ENCODE measurements at places on chromosomes 1 and 21.

DNA sequence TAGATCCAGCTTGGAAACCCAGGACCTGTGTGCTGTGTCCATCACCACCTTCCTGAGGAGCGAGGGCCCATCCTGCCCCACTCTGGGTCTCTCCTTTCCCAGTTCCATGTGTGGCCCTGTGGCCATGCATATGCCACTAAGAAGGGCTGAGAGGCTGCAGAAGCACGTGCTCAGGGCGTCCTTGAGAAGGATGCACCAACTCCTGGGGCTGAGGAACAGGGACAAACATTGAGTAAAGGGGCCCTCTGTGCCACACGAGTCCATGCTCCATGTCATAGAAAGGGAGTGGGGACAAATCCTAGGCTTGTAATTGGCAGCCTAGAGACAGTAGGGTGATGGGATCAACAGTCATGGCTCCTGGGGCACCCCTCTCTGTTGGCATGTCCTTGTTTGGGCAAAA, 8.4 kb downstream of the ETV3L start:
- DNase-seq = no peak

DNA sequence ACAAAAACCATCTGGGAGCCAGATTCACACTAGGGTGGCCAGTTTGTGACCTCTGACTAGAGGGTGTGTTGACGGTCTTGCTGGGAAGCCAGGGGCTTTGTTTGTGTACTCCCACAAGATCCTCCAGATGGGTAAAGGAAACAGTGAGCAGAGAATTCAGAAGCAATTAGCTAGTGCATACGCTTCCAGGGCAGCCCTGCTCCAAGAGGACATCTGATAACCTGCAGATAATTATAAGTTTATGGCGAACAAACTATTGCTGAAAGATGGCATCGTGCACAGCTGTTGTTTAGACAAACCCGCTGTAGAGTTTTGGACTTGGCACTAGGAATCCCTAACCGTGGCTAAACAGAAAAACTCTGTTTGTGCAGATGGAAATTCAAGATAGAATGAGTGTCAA, 326.4 kb downstream of the TGFB2 start:
- DNase-seq = no peak

- DNase-seq = no peak
These were observed 51.1 kb downstream of the KCNJ6 start for GRCh38 chr21:37865156-37865555.

- DNase-seq = no peak
These were observed 15.6 kb upstream of the ATP1A1 start for GRCh38 chr1:116357487-116357886.

- DNase-seq = no peak
These were observed 7.0 kb upstream of the HIVEP3 start for GRCh38 chr1:41925712-41926111.

- DNase-seq = no peak
These were observed 38.3 kb downstream of the PGBD5 start for GRCh38 chr1:230387876-230388275.

DNA sequence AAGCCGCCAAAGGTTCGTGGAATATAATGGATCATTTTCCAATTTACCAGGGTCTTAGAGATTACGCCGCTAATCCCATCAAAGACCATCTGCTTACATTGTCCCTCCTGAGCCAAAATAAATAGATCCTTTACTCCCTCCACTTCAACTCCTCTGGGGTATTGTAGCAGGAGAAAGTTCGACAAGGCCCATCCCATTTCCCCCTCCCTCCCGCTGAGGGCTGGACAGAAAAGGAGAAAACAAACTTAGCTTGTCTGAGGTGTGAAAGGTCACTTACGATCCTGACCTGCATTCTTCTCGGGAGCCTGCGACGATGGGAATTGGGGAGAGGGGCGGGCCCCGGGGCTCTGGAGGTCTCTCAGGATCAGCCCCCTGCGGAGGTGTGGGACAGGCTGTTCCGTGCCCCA, 60.8 kb downstream of the MEF2D start:
- DNase-seq = no peak

- no peak for DNase-seq
These were observed 70.4 kb upstream of the HMCN1 start for GRCh38 chr1:185663771-185664296.

DNA sequence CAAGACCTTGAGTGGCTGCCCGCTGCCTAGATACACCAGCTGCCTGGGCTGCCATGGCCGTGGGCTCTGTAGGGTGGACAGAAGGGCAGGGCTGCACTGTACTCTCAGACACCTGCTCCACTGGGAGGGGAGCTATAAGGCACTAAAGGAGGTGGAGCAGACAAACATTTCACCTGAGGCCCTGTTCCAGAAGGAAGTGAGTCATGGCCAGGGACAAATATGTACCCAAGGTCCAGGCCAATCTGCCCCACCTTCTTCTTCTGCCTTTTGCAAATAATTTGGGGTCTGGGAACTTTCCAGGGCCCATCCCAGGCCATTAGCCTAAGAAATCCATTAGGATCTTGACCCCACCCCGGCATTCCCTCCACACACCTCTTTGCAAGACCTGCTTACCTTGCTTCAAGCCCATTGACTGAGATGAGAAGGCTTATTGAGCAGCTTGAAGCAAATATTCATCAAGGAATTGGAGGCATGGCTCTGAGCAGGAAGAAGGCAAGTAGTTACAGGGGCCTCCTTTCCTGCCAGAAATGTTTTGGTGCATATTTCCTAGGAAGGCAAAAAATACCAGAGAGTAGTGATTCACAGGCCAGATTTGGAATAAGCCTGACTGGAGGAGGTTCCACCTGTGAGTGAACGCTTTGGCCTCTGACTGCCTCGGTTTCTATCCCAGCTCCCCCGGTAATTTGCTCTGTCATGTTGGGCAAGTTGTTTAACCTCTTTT, at the start of gene CAPN8:
TSS of gene CAPN8 (minus strand) at position 110 of the 721 bp plus-strand sequence. CDS start at position 55, 55 bp downstream.
- peak; percentile 83 for DNase-seq

- no peak for DNase-seq
These were observed 7.2 kb downstream of the RNF187 start for GRCh38 chr1:228494391-228494790.

DNA sequence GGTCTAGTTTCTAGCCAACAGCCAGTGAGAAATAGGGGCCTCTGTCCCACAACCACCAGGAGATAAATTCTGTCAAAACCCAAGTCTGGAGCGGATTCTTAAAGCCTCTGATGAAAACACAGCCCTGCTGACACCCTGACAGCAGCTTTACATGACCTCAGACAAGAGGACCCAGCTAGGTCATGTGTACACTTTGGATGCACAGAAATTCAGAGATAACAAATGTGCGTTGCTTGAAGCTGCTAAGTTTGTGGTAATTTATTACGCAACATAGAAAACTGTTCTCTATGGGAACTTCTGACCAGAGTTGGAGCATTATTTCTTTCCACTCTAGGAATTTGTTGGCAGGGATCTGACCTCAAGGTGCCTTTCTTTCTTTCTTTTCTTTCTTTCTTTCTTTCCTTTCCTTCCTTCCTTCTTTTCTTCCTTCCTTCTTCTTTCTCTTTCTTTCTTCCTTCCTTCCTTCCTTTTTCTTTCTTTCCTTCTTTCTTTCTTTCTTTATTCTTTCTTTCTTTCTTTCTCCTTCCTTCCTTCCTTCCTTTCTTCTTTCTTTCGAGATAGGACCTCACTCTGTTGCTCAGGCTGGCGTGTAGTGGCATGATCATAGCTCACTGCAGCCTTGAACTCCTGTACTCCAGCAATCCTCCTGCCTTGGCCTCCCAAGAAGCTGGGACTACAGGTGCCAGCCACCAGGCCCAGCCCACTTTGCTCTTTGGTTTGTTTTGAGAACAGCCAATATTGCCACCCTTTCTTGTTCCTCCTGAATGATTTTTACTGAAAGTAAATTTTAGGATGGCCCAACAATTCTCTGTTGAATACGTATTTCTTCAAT, 14.9 kb upstream of the HMGCS2 start:
- DNase-seq = no peak

DNA sequence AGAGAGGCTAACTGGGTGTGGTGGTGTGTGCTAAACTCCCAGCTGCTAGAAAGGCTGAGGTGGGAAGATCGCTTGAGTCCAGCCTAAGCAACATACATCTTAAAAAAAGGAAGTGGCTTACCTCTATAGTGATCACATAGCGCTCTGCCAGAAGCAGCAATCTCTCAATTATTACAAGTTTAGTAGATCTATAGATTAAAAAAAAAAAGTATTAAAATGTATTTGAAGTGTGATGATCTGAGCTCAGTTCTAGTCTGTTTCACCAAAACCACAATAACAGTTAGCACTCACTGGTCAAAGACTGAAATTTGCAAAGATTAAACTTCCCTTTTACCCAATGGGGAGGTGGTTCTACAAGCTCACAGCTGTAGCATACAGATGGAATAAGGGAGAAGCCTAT, 76.3 kb downstream of the USP24 start:
- no peak for DNase-seq

- DNase-seq = no peak
These were observed 74.9 kb upstream of the IRF2BP2 start for GRCh38 chr1:234684856-234685255.

DNA sequence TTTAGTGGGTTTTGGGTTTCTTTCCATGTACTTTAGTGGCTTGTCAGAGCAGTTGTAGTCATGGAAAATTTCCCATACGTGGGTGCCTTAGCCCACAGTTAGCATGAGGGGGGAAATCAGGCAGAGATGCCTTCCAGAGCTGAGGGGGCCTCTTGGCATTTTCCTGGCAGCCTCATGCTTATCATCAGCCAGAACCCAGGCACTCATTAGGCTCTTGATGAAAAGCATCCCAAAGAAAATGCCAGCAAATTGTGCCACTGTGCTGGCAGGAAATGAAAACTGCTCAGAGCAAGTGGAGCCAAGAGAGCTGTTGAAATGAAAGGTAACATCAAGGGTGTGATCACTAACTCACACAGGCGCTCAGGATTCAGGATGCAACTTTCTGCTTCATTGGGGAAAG, 128.0 kb downstream of the TNNI3K start:
- DNase-seq = no peak

DNA sequence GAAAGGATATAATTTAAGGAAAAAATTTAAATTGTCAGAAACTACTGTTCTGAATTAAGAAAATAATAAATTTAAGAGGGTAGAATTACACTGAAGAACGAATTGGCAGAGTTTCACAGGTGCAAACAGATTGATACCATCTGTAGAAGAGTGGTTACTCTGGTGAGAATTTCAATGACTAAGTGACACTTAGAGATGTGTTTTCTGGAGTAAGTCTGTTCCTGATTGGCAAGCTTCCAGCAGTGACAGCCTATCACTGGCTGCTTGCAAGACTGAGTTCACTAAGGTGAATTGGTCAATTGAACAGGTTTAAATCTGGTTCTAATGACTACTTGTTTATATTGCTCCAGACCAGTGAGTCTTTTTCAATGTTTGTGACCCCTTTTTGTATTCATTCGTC, 838.2 kb upstream of the RGS18 start:
- DNase-seq = no peak

DNA sequence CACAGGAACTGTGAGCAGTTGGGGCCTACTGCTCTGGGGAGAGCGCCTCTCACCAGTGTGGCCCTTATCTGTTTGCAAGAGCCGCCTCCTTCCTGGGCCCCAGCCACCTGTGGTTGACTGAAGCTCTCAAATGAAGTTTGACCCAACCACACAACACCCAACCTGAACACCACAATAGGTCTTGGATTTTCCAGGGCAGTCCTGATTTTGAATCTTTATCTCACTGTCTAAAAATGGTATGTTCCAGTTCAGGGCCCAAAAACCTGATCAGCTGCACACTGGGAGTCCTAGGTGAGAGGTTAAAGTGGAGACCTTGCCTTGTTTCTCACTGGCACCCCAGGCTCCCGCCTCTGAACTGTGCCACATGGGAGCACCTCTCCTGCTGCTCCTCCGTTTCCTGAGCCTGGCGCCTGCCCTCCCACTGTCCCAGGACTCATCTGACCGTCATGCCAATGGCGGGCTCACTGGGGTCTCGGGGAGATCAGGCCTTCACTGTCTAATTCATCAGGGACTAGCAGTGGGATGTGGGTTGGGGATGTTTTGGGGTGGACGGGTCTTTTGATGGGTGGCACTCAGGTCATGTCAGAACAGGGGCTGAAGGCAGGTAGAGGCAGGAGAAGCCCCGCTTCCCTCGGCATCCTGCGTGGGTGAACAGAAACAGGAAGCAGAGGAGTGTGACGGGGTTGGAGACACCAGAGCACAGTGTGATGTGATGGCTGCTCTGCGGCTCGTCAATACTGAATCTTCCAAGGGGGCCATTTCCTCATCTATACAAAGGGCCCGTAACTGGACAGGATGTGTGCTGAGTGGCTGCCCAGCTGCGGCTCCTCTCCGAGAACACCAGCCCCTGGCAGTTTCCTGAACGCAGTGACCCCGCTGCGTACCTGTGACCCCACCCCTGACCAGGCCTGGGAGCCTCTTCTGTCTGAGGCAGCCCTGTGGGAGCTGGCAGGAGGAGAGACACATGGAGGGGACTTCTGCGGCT, 59.6 kb upstream of the ITPKB start:
- DNase-seq = no peak

DNA sequence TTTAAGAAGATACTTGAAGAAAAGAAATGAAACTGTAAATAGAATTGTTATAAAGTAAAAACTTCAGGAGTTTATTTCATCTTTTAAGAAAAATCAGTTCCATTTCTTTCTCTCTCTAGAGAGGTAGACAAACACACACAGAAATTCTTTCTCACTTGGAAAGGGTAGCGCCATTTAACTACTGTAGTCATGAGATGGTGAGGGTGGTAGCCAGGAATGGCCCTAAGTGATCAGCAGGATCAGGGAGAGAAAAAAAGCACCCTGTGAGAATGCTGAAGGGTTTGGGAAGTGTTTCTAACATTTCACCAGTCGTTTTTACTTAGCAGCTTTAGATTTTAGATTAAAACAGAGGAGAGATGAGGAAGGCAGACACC, 205.7 kb upstream of the RUNX1 start:
- no peak for DNase-seq

DNA sequence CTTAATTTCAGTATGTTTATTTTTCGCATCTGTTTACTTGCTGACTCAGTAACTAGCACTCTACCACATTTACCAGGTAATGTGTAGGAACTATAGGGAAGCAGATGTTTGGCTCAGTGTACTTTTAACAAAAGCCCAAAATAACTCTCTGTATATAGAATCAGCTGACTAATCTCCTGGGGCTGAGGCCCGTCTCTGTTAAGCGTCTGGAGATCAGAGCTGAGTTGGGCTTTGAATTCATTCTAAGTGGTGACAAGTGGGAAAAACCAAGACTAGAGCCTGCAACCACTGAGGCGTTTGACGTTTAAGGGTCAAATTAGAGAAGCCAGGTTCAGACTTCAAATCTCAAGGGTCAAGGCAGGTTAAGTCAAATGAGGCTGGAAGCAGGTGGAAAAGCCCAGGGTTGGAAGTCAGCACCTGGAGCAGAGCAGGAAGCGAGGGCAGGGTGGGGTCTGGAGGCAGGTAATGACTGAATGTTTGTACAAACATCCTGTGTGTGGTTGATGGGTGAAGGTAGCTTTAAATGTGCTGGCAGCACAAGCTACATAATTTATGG, 56.8 kb upstream of the LYST start:
- peak; percentile 84 for DNase-seq

GRCh38 chr1:30149226-30149625, 574.2 kb downstream of the MATN1 start:
- DNase-seq = no peak

GRCh38 chr1:60245324-60245723, 171.8 kb upstream of the C1orf87 start:
- no peak for DNase-seq

GRCh38 chr1:41774471-41774990, 144.2 kb downstream of the HIVEP3 start:
- no peak for DNase-seq

Data from colonic mucosa (tissue), 4 donors.